ENCODE measurements at places on chromosomes 16 and 17.

DNA sequence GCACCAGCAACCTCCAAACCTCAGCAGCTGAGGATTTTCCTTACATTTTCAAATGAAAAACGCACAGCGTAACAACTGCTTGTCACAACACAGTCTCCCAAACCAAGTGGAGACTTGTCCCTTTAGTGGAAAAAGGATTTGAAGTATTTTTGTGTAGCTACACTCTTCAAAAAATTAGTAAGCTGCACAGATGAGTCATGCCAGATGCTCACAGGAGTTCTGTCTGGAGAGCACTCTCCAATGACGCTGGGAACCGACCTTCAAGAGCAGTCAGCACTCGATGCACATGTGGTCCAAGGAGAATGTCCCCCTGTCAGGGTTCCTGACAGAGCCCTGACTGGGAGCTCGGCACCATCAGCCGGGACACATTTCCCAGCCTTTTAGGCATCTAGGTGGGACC is 39.8 kb downstream of the MAP1LC3B start:
- no peak for DNase-seq

GRCh38 chr17:65393514-65393913 is 167.9 kb downstream of the AXIN2 start:
- no peak for DNase-seq

DNA sequence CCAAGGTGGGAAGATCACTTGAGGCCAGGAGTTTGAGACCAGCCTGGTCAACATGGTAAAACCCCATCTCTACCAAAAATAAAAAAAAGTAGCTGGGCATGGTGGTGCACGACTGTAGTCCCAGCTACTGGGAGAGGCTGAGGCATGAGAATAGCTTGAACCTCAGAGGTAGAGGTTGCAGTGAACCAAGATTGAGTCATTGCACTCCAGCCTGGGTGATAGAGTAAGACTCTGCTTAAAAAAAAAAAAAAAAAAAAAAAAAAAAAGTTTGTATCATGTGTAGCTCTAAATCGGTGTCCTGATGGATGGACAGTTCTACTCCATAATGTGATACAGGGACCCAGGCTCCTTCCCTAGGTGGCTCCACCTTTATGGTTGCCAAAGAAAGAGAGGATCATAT is 497.1 kb upstream of the RBFOX1 start:
- DNase-seq: no peak

DNA sequence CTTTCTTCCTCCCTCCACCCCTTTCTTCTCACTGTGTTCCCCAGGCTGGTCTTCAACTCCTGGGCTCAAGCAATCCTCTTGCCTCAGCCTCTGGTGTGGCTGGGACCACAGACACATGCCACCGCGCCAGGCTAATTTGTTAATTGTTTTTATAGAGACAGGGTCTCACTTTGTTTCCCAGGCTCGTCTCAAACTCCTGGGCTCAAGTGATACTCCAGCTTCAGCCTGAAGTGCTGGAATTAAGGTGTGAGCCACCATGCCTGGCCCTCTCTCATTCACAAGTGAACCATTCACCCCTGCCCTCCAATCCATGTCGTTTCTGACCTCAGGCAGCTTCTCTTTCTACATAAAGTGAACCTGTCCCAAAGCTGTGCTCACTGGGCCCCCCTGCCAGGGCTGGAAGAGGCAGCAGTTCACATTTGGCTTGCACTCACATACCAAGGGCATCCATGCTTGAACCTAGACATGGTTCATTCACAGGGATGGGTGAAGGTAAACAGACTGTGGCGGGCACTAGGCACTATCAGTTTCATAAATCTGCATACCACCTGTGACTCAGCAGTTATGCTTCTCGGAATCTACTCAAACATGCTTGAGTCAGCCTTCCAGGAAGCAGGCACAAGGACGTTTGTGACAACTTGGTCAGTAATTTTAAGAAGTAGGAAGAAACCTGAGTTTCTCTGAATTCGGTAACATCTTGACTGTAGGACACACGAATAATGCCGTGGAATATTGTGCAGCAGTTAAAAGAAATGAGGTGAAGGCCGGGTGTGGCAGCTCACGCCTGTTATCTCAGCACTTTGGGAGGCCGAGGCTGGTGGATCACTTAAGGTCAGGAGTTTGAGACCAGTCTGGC is 6.0 kb upstream of the RNF213 start:
- DNase-seq: no peak

DNA sequence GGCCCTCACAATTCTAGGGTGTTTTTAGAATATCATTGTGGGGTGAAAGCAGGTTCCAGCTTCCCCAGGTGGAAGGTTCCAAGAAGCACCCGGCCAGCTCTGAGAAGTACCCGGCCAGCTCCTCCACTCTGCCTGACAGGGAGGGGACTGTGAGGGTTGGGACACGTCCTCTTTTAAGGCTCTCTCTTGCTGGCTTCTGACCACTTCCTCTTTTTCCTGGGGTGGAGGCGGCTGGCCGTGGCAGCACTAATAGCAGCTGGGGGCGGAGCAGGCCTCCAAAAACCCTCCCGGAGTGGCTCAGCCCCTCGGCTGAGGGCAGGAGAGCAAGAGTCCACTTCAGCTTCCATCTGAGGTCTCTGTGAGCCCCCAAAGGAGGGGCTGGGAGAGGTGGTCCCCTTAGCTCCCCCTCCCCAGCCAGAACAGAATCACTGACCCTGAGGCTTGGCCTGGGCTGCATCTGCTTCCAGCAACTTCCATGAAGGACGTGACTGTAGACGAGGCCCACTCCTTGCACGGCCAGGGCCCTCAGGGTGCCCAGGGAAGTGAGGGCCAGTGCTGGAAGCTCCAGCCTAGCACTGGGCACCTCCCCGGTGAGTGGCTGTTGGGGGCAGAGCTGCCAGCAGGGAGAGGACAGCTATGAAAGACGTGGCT is 26.7 kb upstream of the PLCG2 start:
- DNase-seq: no peak

DNA sequence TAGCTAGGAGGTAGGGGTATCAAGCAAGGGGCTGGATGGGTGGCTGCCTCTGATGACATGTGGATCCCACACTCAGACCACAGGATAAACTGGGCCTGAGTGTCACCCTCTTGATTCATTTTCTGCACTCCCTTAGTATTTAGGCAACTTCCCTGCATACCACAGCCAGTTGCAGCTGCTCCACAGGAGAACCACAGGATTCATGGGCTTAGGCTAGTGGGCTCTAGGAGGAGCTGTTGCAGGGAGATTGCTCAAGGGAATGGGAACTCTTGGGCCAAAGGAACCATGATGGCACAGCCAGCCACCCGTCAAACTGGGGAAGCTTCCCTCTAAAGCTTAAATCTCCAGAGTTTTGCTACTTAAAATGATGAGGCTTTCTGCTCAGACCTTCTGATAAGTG is 269.7 kb upstream of the ASIC2 start:
- DNase-seq: no peak

- no peak for DNase-seq
Measured at GRCh38 chr16:777826-778225, 10.4 kb downstream of the RPUSD1 start.

- peak; percentile 77 for DNase-seq
Measured at GRCh38 chr17:35046740-35047283, 16.7 kb downstream of the RFFL start.

DNA sequence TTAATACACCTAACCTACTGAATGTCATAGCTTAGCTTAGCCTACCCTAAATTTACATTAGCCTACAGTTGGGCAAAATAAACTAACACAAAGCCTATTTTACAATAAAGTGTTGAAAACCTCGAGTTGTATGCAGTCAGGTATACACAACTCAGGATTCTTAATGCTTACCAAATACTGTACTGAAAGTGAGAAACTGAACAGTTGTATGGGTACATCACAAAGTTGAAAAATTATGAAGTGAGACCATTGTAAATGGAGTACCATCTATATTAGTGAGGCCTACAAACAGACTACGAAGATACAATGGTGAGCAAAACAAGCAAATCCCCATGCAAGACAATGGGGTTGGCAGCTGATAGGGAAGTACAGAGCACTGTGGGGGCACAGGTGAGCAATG is 79.7 kb downstream of the VAT1L start:
- no peak for DNase-seq

- DNase-seq: no peak
Measured at GRCh38 chr17:59617156-59617732, 2.5 kb upstream of the CLTC start.

- no peak for DNase-seq
Measured at GRCh38 chr17:40495140-40495539, 6.3 kb downstream of the TNS4 start.

- no peak for DNase-seq
Measured at GRCh38 chr16:4679850-4680636, 13.3 kb upstream of the NUDT16L1 start.

DNA sequence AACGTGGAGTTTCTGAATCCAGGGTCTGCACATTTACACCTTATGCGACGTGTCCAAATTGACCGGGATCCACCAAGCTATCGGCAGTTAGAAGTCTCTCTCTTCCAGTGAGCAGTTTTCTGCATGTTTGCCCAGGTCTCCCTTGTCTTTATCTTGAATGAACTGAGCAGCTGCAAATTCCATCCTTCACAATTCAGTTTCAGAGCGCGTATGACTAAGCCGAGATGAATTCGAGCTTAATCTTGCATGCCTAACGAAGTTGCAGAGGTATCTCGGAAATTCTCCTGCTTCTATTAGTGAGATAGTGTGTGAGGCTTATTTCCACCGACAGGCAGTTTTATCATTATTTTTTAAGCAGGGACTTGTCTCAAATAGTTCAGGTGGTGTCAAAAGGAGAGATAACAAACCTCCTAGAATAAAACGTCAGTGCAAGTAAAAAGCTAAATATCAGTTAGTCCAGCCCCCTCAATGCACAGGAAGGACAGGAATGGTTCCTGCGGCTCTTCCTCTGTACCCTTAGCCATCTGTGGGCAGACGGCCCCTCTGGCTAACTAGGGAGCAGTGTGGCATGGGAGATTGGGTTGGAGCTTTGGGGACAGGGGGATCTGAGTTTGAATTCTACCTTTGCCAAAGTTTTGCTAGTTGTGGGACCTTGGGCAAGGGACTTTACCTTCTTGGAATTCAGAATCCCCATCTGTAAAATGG is 93.0 kb upstream of the GPR139 start:
- DNase-seq: no peak

DNA sequence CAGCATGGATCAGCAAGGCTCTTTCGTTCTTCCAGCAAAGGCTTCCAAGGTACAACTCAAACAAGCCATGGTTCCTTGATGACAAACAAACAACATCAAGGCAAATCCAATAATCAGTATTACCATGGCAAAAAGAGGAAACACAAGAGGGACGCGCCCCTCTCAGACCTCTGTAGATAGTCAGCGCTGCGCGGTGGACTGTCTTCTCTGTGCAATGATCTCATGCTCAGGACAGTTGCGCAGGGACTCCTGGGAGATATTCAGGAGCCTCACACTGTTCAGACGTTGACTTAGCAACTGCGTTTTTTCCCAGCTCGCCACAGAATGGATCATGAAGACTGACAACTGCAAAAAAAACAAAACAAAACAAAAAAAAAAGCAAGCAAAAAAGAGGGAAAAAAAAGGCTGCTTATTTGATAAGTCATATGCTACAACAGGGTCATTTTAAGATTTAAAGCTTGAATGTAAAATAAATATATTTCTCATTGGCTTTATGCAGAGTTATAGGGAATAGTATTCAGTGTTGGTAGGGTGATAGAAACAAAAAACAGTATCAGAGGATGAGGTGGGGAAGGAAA is 37.1 kb upstream of the ADCY7 start:
- no peak for DNase-seq

DNA sequence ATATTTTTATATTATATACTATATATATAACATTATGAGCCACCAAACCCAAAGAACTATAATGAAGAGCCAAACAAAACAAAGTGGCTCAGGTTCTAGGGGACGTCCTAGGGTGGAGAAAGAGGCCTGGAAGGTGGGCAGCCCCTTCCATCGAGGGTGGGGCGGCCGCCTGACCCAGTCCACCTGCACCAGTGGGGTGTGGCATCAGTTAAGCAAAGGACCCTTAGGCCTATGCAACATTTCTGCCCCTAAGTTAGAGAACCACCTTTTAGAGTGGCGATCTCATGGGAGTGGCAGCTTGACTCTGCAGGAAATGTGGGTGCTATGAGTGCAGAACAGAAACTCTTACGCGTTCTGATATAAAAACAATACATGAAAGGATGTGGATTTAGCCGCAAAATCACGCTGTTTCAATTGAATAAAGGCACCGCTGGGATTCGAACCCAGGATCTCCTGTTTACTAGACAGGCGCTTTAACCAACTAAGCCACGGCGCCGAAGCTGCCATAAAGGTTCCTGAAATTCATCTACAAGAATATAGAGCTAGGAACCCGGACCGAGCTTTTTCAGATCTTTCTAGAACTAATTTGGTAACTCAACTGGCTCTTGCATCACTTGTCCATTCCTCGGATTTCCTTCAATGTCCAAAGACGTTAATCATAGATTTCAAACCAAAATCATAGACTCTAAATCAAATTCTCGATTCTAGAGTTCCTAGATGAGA is 15.6 kb upstream of the AURKB start:
- peak; percentile 52 for DNase-seq

DNA sequence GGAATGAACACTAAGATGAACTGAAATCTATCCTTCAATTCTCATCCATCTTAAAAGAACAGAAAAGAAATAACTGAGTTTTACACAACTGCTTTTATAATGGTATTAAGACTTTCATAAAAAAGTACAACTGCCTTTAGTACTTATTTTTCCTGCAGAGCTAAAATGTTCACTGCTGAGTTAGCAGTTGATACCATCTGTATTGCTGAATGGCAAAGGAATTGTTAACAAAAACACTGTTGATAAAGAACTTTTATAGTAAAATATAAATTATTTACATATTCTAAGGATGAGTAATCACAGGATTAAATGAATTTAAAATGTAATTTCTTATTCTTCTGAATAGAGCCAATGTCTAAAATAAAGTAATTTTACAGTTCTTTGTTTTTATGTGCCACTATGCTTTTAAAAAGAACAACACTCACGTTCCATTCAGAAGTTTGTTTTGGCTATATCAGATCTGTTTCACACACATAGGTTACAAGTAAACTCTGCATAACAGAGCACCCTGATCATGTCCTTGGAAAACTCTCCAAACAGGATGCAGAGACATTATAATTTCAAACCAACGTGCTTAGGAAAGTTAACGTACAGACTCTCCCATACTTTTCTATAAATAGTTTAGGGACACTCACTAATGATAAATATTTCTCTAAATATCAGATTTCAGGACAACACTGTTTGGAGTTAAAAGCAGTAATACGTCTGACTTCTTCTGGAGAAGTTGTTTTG is 151.1 kb downstream of the ITFG1 start:
- no peak for DNase-seq

- DNase-seq: no peak
Measured at GRCh38 chr17:1002771-1003555, 6.0 kb downstream of the TIMM22 start.

DNA sequence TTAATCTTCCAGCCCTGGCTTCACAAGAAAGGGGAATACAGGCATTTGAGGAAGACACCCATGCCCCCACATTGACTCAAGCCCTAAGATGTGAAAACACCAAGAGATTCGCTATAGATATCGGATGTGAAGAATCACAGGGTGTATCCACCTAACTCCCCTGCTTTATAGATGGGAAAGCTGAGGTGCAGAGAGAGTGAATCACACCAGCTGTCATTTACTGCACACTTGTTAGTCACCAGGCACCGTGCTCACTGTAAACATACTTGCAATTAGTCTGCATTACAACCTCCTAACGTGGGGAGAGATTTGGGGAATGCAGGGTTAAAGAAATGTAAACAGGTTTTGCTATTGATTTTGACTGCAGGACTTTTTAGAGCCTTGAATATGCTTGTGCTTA is 325.5 kb downstream of the C16orf95 start:
- DNase-seq: no peak

- no peak for DNase-seq
Measured at GRCh38 chr17:3531266-3532101, 26.1 kb downstream of the TRPV3 start.

GRCh38 chr17:79006046-79006445 is 3.5 kb downstream of the CANT1 start:
- DNase-seq: no peak

Data from activated CD4-positive, alpha-beta T cell treated with anti-CD3 and anti-CD28 coated beads, Interleukin-2, amount 50 U/mL, for 24 hours (primary cell).